ENCODE measurements at places on chromosomes 5 and 9.

DNA sequence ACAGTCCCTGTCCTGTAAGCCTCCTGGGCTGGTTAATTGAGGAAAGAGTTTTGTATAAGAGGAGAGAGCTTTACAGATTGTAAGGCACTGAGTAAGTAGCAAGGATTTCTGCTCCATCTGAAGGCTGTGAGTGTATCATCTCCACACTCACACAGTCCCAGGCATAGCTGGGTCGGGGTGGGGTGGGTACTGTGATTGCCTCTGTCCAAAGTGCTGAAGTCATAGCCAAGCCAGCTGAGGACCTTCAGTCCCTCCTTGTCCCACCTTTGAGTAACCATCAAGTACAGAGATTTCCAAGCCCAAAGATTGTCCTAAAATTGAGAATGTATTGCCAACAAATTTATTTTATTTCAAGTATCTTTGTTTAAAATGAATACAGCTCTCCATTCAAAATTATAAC lies 5.5 kb upstream of the DNAJB5 start:
- DNase-seq, result peak; percentile 85

DNA sequence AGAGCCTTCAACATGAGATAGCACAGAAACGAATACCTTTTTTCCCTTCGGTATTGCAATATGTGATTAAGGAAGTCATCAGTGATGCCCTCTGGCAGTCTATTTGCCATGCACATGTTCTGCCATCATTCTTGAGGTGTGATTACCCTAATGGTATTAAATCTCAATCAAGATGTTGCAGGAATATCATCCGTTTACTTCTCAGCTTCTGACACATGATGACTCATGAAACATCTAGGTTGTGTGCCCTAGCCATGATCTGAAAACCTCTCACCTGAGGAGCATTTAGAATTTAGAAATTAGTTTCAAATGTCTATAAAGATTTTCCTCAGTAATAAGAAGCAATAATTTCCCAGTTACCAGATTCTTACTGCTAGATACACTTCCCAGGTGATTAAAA lies 209.1 kb downstream of the ADGRV1 start:
- no peak for DNase-seq

DNA sequence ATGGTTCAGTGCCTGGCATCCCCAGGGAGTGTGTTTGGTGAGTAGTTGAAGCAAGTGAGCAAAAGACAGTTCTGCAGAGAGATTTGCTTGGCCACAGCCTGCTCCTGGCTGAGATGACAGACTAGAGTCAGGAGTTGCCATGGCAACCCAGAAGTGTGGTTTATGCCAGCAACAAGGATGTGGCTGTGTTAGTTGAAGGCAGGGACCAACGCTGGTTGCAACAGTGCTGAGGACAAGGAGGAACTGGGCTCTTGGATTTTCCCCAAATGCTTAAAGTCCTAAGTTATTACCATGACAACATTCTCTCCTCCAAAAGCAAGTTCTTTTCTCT lies 2.7 kb downstream of the NXNL2 start:
- DNase-seq, result peak; percentile 84

DNA sequence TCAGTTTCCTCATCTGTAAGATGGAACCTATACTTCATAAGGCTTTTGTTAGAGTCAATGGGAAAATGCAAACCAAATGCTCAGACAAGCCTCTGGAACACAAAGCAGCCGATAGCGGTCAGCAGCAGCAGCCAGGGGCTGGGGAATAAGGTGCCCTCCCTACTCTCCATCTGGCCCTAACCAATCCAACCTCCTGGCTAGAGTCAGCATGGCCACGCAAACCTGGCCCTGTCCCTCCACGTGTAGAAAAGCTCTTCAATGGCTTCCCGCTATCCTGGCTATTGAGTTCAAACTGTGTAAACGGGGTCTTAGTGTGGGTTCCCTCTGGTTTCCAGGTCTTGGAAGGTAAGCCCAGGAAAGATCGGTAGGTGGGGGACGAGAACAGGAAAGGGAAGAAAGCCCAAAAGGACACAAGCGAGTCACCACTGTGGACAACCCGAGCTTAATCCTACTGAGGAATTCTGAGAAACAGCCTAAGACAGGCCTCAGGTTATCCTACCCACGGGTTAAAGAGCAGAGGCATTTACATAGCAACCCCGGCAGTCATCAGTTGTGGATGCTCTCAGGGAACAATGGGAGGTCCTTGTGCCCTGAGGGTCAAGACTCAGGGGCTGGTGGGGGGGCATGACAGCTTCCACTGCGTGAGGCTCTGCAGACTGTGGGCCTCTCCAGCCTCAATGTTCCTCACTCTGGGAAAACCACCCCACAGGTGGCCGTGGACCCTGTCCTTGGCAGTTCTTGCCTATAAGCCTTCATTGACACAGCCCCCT lies 30.9 kb downstream of the FABP6 start:
- peak; percentile 45 for DNase-seq

DNA sequence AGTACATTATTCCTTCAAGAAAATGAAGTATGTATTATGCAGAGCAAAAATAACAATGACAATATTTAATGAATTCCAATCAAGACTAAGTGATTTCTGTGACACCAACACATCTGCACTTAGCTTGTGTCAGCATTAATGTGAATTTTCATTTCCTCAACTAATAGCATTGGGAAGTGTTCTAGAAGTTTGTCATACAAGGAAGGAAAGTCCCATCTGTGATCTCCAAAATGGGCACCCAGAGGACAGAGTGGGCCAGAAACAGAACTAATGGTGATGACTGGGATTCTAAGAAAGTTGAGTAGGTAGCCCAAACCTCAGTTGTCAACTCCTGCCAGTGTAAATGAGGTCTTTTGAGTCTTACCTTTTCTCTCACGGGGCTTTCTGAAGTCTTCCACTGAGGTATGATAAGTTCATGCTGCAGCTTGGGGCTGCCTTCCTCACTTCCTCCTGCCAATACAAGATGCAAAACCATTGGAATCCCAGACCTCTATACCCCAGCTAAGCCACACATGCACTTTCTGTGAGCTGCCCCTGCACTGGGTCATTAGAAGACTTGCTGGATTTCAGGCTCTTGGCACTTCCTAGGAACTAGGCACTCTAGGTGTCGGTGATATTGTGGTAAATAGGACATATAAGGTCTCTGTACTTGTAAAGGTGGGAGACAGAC lies 4.9 kb downstream of the ADAM19 start:
- DNase-seq, result no peak

GRCh38 chr9:70169222-70169621 lies 89.6 kb upstream of the SMC5 start:
- no peak for DNase-seq

GRCh38 chr5:174454464-174454863 lies 269.9 kb upstream of the MSX2 start:
- DNase-seq, result no peak

DNA sequence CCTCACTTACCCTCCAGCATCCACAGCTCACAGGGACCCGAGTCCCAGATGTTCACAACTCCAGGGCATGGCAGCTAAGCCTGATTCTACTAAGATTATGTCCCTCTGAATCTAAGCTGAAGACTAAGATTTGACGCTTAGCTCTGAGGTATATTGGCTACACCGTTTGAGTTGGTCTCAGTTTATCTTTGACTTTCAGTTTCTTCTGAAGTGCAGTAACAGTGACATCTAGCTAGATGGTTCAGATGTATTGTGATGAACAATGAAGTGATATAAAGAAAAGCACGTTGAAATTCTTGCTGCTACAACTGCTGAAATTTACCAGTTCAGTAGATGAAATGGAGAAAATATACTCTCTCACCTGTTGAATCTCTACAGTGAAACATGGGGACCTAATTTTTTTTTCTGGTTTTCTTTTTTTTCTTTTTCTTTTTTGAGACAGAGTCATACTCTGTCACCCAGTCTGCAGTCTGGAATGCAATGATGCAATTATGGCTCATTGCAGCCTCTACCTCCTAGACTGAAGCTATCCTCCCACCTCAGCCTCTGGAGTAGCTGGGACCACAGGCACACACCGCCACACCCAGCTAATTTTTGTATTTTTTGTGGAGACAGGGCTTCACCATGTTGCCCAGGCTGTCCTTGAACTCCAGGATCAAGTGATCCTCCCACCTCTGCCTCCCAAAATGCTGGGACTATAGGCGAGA lies 15.7 kb downstream of the RFK start:
- DNase-seq, result no peak

GRCh38 chr5:140118302-140118936 lies 4.5 kb downstream of the PURA start:
- no peak for DNase-seq

DNA sequence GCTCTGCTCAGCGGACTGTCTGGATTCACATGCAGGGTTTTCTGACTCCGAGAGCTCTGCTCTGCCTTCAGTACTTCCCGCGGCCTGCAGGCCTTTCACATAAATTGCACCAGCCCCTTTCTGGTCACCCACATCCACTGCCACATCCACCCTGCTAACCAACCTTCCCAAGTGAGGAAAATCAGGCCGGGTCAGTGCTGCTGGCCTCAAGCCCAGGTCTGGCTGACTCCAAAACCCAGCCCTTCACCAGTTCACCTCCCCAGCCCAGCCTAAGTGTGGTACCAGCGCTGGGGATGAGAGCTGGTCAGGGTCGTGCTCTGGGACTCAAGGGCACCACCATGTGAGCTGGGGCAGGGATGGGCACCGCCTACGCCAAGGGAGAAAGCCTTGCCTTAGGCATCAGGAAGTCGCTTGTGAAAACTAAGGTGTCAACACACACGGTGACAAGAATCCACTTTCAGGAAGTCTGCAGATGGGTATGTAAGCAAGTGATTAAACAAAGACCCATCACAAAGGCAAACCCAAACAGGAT lies 12.3 kb downstream of the LMAN2 start:
- no peak for DNase-seq

- peak; percentile 19 for DNase-seq
Observed at GRCh38 chr5:146213210-146213826, 9.9 kb downstream of the RBM27 start.

DNA sequence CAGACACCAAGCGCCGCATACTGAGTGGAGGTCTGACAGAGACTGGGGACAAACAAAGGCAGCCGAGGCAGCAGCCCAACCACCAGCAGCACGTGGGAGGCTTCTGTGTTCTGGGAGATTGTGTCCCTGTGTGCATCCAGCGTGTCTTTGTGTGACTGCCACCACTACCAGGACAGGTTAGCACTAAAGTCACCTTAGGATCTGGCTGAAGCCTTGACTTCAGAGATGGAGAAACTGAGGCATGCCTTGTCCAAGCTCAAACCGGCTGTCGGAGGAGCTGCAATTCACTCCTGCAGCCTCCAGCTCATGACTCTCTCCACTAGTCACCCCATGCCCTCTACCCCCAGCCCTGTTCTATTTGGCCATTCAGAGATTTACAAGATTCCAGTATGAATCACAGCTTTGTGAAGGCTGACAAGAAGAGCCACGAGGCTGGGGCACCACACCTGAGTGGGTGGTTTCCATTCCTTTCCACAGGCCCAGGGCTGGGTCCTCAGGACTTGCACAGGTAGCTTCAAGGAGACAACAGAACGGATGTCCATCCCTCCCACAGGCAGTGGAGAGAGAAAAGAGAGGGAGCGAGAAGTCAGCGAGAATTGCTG lies 69.3 kb downstream of the SHB start:
- DNase-seq, result no peak

DNA sequence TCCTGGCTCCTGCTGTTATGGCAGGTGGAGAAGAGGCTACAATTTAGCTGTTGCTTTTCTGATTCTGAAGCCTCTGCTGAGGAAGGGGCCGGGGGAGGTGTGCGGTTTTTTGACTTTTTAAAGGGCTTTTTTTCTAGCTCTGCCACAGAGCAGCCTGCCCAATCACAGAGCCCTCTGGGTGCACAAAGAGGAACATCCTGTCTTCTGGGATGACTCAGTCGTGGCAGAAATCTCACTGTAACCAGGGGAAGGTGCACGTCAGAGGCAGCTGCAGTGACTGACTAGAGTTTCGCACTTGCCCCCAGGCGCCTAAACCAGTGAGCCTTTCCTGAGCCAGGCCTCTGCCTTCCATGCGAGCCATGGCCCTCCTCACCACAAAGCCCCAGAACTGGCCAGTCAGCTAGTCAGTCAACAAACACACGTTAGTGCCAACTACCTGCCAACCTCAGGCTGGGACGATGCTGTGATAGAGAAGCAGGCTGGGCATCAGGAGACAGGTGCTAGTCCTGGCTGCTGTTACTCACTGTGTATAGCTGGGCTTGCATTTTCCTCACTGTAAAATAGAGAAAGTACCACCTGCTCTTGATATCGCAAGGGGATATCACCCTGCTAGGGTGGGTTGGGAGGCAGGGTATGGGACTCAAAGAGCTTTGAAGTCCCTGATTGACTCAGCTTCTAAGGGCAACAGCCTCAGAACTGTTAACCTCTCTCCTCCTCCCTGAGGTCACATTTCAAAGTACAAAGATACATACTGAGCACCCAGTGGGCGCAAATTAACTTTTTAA lies 2.2 kb downstream of the AKNA start:
- no peak for DNase-seq

DNA sequence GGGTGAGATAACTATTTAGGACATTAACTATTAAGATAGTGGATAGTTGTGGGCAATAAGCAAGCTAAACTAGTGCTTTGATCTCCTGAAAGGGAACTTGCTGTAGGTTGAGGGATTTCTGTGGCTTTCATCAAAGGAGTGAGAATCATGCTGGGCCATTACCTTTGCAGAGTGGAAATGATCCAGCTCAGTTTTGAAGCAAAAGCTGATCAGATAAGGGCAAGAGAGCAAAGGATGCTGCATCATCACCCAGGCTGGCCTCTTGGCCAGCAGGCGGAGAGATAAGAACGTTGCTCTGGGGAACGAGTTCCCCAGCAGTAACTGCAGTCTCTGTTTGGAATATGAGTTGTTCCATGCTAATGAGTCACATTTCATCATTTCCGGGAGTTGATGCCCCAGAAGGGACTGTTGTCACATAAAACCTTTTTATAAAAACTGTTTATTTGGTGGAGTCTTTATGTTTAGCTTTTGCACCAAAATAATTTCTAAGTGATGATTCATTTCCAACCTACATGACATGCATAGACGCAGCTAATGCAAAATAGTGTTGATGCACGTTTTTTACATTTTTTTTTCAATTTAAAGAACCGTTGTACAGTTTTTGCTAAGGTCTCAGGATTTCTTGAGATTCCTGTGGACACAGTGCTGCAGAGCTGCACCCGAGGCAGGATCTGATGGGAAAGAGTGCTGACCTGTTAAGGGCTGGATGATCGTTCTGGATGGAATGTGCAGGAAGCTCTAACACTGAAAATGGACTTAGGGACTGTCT lies 99.3 kb downstream of the ACTBL2 start:
- DNase-seq, result no peak

DNA sequence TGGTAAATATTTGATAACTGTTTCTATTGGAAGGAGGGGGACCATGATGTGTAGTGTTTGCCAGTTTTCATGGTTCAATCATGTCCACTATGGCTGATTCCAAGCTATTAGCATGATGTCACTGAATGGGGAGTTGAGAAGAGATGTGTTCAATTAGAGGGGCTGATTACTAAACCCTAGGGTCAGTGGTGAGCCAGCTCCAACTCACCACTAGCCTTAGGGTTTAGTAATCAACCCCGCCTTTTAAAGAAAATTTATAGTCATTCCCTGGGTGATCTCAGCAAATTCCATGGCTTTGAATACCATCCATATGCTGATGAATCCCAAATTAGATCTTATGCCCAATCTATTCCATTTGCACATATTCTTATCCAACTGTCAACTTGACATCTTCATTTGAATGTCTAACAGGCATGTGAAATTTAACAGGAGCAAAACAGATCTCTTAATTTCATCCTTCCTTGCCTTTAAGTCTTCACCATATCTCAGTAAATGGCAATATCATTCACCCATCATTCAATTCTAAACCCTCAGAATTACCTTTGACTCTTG lies 98.8 kb downstream of the GCNT1 start:
- no peak for DNase-seq

GRCh38 chr9:131361202-131361833 lies 32.6 kb upstream of the PRRC2B start:
- no peak for DNase-seq

Data from eye (tissue), 1 donor.